BE2C (cell line): ENCODE measurements at places on chromosomes 11 and 22.

DNA sequence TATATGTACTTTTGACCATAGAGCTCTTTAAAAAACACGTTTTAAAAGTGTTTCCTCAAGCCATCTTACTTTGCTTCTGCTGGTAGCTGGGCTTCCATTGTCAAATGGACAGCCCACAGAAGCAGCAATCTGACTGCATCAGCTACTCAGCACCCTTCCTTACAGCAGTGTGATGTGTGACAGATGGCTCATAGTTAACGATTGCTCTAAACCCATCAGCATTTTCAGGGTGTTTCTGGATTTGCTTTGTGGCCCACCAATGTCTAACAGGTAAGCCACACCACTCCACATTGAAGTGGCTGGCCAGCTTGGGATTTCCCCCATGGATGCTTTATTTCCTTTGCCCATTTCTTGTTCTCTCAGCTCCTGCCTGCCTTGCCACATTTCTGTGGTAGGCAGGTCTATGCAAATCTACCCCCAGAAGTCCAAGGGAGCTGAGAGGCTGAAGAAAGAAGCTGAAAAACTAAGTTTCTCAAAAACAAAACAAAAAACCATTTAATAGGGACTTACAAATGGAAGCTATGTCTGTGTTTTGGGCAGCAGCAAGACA lies 7.3 kb upstream of the FAR1 start:
- no peak for DNase-seq

- no peak for DNase-seq
These were observed 110.6 kb downstream of the NECTIN1 start for GRCh38 chr11:119618208-119618909.

DNA sequence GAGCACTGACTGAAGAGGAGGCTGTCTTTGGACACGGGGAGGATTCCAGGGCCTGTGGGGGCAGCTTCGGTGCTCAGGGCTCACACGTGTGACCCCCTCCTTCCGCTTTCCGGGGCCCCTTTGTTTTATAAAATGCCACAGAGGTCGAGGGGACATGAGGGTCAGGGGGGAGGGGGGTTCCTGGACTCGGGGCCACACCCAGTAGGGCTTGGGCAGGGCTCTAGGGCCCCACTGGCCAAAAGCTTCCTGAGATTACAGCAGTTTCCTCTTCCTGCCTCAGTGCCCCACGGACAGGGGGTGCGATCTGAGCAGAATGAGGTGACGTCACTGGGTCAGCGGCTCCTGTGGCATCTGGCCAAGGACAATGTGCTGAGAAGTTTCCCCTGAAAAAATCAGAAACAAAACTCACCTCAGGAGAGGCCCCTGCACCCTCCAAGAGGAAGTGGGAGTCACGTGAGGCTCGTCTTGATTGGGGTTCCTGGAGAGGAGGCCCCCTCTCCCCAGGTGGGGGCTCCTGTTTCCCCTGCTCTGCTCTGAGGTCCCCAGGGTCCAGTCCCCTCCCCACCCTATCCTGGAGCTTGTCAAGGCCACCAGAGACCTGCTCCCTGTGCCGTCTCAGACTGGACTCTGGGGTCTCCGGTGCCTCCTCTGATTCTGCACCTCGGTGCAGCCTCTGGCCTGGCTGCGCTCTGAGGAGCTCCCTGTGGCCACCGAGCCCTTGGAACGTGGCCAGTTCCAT lies 6.4 kb upstream of the IFITM3 start:
- no peak for DNase-seq

GRCh38 chr11:102617466-102618008 lies 7.6 kb downstream of the MMP20 start:
- DNase-seq = no peak

DNA sequence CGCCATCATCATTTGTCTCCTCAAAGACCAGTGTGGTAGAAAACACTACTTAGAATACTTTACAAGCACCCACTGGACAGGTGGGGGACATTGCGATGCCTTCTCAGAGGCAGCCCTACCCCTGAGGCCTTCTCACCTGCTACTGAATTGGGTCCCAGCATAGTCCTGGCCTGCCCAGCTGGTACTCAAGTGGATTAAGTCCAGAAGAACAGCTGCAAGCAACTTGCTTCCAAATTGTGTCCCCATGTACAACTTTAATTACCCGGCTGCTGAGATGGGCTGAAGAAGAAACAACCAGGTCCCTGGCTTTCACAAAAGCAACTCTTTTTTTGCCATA lies 12.3 kb downstream of the ABTB2 start:
- no peak for DNase-seq

GRCh38 chr11:87203907-87204602 lies 166.3 kb downstream of the TMEM135 start:
- DNase-seq = no peak

DNA sequence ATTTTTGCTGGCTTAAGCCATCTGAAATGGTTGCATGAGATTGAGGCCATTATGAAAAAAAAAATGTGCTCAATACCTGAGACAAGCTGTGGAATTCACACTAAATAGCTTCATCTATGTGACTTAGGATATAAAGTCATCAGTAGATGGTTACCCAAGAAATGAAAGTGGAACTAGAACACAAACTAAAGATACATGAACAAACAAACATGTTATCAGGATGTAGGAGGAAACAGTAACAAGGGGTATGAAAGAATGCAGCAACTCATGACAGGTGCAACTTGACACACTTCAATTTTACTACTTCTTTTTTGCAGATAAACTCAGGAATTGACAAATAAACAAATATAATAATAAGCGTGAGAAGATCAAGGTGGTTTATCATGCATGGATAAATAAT lies 155.0 kb downstream of the WT1 start:
- no peak for DNase-seq

DNA sequence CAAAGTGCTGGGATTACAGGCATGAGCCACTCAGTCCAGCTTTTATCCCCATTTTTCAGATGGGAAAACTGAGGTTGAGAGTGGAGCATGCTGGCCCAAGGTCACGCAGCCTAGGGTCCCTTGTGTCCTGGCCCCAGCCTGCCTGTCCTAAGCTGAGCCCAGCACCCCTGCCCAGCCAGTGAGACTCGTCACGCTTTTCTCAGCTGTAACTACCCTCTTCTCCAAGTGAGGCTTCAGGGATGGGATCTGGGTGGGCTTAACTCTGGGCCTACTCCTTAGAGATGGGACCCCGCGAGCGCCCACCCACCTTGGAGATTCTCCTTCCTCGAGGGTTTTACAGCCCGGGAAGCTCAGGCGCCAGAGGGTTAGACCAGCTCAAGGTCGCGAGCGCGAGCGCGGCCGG lies 390 bp upstream of the TMEM151A start:
- no peak for DNase-seq

GRCh38 chr11:70551351-70552166 lies 153.2 kb downstream of the CTTN start:
- DNase-seq = no peak

DNA sequence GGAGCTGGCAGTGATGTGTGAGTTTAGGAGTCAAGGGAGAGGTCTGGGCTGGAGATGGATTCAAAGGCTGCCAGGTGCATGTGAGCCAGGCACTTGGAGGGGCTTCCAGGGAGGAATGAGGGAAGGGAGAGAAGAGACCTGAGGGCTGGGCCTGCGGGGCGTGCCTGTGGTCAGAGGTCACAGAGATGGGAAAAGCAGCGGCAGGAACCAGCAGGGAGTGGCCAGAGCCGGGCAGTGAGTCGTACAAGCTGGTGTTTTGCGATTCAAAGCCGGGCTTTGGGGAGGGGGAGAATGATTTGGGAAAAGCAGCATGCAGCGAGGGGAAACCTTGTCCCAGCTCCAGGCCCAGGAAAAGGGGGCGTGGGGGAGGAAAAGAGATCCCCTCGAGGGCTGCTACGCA lies 96.9 kb upstream of the RTL6 start:
- DNase-seq = no peak

DNA sequence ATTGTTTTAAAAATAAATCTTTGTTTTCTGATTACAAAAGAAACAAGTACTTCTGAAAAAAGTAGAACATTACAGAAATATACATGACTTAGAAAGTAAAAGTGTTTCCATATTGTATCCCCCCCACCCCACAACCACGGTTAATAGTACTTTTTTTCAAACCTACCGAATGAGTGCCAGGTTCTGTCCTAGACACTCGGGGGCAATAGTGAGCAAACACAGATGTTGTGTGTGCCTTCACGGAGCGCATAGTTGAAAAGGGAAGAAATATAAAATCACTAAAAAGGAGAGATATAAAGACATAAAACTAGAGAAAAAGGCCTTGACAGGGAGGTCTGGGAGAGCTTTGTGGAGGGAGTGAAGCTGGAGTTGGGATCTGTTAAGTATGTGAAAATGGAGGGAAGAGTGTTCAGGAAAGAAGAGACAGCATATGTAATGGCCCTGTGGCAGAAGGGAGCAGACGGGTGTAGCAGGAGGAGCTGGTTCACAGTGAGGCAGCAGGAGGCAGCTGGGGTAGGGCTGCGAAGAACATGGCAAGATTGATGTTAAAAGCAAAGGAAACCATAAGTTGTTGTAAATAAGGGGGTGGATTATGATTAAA lies 42.1 kb upstream of the ALX4 start:
- DNase-seq = no peak

DNA sequence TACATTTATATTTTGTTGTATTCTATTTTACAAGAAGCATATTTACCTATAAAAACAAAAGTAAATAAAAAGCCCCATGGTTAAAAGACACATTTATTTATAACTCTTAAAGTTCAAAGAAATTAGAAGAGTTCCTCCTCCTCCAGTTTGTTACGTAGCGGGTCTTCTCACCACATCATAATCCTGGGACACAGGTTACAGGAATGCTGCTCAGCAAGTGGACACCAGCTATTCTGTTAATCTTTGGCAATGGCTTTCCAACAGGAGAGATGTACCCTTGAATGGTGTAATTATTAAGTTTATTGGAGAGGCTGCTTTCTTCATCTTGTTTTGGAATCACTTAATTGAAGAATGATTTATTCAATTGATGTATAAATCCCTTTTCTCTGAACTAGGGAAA lies 19.6 kb upstream of the CAT start:
- DNase-seq = no peak

DNA sequence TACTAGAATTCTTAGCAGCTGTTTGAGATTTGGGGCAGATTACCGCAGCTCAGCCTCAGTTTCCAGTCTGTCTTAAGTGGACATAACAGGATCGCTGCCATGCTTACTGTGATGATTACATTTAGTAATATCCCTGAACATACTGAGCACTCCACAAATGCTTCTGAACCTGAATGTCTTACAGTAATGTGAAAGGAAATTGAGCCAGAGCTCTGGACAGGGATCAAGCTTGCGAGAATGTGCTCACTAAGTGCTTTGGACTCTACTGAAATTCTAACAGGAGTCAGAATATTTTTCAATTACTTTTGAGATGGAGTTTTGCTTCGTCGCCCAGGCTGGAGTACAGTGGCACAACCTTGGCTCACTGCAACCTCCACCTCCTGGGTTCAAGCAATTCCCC lies 118.6 kb upstream of the RASSF10 start:
- DNase-seq = no peak

DNA sequence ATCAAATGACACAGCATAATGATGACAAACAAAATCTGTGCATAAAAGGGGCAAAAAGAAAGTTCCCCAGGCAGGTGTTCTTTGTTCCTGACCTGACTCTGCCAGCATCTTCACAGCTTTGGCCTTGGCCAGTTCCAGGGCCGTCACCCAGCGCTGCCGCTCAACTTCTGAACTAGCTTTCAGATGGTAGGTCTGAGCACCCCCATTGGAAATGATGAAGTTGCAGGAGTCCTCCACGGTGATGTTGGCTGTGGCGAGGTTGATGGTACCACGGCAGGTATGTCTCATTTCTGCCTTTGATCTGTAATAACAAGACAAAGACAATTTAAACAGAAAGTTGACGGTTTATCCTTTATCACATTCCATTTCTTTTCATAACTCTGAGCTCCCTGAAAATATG lies 5.3 kb downstream of the OSBP start:
- no peak for DNase-seq

- DNase-seq = no peak
These were observed 171.7 kb upstream of the NCAM1 start for GRCh38 chr11:112789481-112789880.

- DNase-seq = no peak
These were observed 80.5 kb downstream of the PDHX start for GRCh38 chr11:34996958-34997357.

- no peak for DNase-seq
These were observed 280.8 kb upstream of the CCDC90B start for GRCh38 chr11:83566950-83567349.

GRCh38 chr11:58949184-58949583 lies 9.9 kb downstream of the GLYATL1 start:
- DNase-seq = no peak

GRCh38 chr11:96155627-96156378 lies 187.2 kb downstream of the MAML2 start:
- peak; percentile 71 for DNase-seq

GRCh38 chr22:19337137-19337536 lies 45.6 kb upstream of the CLTCL1 start:
- DNase-seq = no peak

- DNase-seq = no peak
These were observed 46.2 kb downstream of the FAM168A start for GRCh38 chr11:73551677-73552076.

DNA sequence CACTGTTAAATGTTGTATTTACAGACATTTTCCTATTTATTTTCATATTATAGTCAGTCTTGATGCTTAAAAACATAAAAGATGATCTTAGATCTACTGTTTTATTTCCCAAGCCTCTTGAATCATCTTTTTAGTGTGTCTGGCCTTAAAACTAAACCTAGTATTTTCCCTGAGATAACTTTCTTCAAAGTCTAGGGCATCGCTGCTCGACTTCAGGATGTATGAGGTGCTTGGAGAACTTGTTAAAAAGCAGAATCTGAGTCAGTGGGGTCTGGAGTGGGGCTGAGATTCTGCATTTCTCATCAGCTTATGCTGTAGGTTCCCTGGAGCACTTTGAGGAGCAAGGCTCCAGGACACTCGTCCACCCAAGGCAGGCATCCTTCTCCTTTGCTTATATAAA lies 404.9 kb downstream of the TENM4 start:
- no peak for DNase-seq

GRCh38 chr11:76209375-76209972 lies 3.2 kb upstream of the WNT11 start:
- no peak for DNase-seq

DNA sequence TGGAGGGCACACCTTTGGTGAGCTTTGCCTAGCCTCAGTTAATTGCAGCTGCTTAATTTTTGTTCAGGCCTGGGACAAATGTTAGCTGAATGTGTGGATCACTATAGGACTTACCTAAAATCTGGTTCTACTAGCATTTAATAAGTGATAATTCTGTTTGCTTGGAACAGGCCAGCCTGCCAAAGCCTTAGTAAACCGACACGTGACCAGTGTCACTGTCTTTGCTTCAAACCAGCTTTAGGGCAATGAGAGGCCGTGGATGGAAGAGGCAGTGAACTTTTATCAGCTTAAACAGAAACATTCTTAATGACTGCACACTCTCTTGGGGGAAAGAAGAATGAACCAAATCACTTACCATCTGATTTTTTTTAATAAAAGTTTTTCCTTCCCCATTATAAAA lies 10.8 kb downstream of the PARVA start:
- no peak for DNase-seq
